ENCODE measurements at places on chromosomes 3 and 15.
A peak's percentile ranks its signal among the peaks of the same experiment; 100 is the strongest.

DNA sequence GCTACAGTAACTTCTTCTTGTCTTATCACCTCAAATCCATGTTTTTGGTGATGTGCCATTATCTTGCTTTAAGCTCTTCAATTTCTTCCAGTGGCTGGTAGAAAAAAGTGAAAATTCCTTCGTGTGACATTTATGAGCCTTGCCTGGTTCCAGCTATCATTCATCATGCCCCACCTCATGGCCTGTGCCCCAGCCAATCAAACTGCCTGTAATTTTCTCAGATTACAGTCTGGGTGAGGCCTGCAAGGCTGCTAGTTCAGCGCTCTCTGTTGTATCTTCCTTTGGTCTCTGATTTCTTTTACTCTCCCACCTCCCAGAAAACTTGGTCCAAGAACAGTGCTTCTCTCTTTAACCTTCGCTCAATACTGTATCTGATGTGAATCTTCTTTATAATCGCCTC, 249.3 kb upstream of the ZNF717 start:
- DNase-seq = no peak

DNA sequence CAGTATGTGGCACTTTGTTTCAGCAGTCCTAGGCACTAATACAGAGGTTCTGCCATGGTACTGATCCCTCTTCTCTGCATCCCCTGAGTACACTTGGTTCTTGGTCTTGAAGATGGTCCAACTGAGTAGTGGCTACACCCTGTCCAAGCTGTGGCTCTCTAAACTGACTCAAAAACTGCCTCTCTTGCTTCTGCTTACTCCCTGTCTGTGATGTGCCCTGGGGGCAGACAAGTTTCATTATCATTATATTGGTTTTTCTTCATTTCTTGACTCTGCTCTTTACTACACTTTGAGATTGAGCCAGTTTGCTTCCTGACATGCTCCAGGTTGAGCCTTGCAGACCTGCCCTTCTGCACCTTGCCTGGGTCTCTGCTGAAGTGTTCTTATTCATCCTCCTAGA, 18.9 kb upstream of the ST3GAL6 start:
- no peak for DNase-seq

DNA sequence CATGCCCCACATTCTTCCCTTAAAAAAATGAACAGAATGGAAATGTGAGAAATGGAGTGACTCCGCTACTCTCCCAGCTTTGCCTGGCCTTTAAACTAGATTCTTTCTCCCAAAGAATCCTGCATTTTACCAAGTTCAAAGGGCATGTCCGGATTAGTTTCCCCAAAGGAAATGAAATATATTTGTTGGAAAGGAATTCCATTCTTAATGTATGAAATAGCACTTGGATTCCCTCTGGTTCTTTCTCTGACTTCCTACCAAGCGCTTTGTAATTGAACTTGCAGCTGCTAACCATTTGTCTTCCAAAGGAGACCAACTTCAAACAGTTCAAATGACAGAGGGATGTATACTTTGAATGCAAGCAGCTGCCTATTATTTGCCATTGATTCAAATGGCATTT, 18.9 kb downstream of the MAP2K1 start:
- DNase-seq = no peak

GRCh38 chr3:8201886-8202285, 299.7 kb upstream of the LMCD1 start:
- DNase-seq = no peak

DNA sequence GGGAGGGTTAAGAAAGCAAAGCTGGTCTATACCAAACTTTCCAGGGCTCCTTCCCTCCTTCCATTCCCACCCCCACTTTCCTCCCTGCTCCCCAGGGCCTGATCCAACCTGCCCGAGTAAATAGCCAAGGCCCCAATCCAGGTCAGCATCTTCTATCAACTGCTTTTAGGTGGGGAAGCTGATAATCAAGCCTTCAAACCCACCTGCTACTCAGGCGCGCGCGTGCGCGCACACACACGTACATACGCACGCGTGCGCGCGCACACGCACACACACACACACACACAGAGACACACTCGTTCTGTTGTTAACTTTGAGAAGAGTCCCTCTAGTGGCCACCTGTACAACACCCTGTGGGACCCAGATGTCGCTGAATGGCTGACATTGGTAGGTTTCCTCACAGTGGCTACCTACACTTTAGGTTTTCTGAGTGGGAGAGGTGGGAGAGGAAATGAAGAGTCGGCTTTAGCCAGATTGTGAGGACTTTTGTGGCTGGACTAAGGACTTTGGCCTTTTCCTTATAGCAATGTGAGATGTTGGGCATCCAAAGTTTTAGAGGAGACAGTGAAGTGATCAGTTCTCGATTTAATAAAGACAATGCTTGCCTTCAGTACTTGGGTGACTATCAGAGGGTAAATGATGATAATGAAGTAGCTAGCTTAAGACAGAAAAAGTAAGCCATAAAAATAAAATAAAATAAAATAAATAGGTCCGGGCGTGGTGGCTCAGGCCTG, 179.9 kb upstream of the C2CD4B start:
- DNase-seq = peak; percentile 30

DNA sequence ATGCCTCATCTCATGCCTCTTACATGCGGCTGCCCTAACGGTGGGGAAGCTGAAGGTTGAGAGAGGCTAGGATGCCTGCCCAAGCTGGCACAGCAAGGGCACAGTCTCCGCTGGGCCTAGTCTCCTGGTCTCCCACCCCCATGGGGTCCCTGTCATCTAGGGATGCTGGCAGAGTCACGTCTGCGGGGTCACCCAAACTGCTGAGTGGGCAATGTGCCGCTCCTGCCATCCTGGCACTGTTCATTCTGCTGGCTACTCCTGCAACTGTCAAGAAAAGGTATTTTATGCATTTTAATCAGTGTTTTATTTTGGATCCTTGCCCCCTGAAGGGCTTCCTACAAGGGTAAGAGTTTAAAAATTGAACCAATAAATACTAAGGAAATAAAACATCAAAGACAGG, 12.8 kb downstream of the LINGO1 start:
- peak; percentile 16 for DNase-seq
